ENCODE measurements at places on chromosomes 7 and 10.

GRCh38 chr7:133783276-133783675, 343.9 kb upstream of the LRGUK start:
- no peak for DNase-seq

GRCh38 chr7:55246171-55246570, 119.0 kb upstream of the LANCL2 start:
- no peak for DNase-seq

- DNase-seq: no peak
Measured at GRCh38 chr10:120833222-120833928, 17.8 kb upstream of the WDR11 start.

DNA sequence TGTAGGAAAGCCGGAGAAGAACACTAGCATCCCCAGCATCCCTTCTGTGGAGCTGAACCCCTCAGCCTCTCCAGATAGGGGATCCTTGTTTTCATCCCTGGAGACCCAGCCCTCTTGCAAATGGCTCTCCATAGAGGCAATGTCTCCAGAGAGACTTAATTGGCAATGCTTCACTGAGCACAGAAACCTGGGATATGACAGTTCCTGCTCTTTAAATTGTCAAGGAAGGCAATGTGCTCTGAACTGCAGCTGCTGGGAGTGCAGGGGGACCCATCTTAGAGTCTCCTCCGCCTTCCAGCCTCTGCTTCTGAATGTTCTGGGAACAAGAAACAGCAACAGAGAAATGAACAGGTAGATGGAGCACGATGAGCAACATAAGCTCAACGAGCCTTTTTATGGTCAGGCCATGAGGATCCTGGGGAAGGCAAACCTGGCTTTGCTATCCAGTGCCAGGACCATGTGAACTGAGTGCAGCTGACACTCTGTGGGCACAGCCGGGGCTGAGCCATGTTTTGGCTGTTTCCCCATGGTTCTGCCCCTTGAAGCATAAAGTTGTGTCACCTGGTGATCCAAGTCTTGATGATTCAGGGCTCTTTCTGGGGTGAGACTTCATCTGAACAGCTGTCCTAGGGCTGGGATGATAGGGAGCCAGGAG, 481.0 kb downstream of the PLXNA4 start:
- DNase-seq: no peak

GRCh38 chr7:112395893-112396292, 54.4 kb upstream of the IFRD1 start:
- DNase-seq: no peak

DNA sequence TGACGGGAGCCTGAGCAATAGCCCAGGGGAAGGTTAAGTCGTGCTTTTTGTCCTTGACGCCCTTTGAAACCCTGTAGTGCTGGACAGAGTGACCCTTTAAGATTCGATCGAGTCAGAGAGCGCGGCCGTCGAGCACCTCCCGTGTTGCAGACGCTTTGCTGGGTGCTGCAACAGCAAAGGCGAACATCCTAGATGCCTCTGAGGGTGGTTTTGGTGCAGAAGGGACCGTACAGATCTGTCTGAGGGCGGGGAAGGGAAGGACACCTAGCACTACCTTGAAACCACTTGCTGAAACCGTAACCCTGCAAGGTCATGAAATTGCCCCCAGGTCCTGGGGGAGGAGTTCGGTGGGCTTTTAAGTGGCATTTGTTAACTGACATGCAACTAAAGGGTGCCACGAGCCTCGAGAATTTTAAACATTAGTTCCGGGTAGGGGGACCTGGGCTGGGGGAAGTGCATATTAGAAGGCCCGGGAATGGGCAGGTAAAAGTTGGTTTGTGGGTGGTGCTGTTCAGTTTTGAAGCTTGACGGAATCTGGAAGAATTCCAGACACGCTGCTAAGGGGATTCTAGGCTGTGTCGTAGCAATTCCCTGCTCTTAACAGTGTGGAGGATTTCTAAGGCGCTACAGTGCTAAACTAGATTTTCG, 786 bp downstream of the ATP5F1C start:
- peak; percentile 17 for DNase-seq

- no peak for DNase-seq
Measured at GRCh38 chr7:113188396-113188795, 70.0 kb upstream of the SMIM30 start.

GRCh38 chr10:120456626-120457430, at the start of gene PLPP4:
Gene PLPP4, plus strand, starts transcription at chr10:120457227. Its CDS starts 79 bp downstream, at chr10:120457306.
- DNase-seq: no peak

GRCh38 chr10:131436458-131436857, 124.9 kb upstream of the TCERG1L start:
- no peak for DNase-seq

DNA sequence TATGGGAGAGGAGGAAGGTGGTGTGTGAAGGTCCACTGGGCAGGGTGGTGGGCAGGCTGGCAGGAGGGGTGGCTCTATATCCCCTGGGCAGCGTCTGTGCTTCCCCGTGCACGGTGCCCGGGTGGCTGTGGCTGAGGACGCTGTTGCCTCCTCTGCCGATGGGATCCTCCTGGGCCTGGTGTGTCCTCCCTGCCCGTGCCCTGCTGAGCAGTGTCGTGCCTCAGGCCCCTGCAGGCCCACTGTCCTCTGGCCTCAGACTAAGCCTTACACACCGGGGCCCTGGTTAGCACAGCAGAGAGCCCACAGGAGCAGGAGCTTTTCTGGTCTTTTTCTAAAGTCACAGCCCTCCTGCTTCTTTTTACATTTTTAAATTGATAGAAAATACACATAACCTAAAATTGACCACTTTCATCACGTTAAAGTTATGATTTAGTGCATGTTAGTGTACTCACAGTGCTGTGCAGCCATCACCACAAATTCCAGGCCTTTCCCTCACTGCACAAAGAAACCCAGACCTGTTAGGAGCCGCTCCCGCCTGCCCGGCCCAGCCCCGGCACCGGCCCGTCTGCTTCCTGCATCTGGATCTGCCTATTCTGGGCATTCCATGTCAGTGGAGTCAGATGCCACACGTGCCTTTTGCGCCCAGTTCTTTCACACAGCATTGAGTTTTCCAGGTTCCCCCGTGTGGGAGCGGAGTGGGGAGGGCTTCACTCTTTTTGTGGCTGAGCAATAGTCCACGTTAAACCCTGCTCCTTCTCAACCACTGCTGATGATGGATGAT, 19.4 kb downstream of the PFKFB3 start:
- DNase-seq: no peak

DNA sequence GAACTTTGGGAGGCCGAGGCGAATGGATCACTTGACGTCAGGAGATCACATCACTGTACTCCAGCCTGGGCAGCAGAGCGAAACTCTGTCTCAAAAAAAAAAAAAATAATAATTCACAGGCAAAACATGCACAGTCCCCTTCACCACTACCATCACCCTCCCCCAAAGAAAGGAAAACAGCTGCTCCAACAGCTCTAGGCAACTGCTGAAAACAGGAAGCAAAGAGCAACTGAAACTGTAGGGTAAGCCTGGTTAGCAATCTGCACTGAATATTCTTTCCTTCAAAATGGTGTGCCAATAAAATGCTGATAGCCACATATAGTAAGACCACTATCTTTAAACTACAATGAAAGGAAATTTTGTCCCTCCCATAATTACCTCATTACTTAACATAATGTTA, 11.8 kb downstream of the NT5C2 start:
- no peak for DNase-seq

DNA sequence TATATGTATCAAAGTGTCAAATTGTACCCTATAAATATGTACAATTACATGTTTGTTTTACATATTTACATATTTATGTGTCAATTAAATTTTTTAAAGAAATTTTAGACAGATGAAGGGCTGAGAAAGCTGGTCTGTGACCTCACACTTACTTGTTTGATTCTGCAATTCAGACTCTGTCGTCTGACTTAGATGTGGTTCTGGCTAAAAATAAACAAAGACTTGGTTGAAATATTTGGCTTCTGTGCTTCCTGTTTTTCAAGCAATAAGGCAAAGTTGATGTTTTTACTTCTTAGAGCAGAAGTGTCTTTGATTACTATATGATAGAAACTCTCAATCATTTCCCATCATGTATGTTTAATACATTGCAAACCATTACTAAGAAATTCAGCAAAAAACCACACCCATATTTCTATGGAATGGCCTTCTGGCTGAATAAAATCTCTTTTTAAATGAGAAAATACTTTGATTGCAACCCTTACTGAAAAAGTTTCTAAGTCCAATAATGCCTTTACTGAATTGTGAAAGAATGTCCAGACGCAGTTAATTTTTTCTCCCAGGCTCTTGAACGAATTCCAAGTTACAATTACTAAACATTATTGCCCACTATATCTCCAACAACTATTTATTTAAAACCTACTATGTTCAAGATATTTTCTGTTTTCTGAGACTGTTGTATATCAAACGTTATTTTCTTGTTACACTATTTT, 59.5 kb upstream of the PRKG1 start:
- no peak for DNase-seq

GRCh38 chr10:36448760-36449691, 676.4 kb upstream of the ANKRD30A start:
- DNase-seq: no peak

- DNase-seq: no peak
Measured at GRCh38 chr7:418636-419280, 100.9 kb downstream of the PDGFA start.

All from stimulated activated CD4-positive, alpha-beta T cell treated with anti-CD3 and anti-CD28 coated beads, Interleukin-2, amount 100 ng/mL, for 24 hours (primary cell).